ENCODE measurements at places on chromosomes 3 and 15.

DNA sequence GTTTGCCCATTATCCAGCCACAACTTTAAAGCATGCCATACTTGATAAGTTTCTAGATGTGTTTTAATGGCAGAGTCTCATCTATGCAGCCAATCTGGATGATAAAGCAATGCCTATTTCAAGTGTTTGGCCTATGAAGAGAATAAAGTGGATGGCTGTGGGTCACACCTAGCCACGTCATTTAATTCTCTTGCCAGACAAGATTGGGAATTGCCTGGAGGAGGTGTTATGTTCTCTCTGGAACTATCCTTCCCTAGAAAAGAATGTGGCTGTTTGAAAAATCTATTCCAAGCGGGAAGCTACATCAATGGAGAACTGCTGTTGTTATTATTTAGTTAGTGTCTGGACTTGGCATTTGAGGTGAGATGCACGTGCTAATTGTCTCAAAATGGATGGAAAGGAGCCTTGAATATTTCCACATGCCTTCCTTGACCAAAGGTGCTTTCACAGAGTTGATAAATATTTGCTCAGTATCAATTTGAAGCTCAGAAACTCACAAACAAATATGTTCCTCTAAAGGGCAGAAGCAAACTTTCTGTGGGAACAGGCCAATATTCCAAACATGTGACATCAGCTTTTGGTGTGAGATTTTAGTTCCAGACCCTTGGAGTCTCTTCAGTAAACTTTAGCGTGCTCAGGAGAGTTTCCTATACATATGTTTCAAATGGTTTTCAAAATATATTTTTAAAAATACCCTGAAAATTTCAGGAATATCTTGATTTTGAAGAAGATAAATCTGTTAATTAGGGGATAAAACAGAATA lies 510.6 kb upstream of the SGO1 start:
- no peak for DNase-seq

DNA sequence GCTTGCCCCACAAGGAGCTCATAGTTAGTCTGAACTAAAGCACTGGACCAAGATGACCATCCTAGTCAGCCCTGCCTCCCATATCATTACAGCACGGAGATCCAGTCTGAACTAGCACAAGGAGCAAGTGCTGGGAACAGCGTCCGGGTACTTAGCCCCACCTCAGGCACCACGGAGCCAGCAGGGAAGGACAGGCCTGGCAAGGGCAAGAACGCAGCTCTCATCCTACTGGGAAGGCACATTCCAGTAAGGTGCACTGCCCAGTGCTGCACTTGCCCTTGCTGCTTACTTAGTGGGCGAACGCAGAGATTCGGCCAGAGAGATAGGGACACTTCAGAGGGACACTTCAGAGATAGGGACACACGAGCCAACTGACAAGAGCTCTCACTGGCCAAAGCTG lies 27.6 kb downstream of the SEC61A1 start:
- no peak for DNase-seq

- DNase-seq: no peak
Observed at GRCh38 chr3:72587282-72587681, 261.0 kb downstream of the SHQ1 start.

- no peak for DNase-seq
Observed at GRCh38 chr3:185205865-185206264, 48.0 kb downstream of the EHHADH start.

DNA sequence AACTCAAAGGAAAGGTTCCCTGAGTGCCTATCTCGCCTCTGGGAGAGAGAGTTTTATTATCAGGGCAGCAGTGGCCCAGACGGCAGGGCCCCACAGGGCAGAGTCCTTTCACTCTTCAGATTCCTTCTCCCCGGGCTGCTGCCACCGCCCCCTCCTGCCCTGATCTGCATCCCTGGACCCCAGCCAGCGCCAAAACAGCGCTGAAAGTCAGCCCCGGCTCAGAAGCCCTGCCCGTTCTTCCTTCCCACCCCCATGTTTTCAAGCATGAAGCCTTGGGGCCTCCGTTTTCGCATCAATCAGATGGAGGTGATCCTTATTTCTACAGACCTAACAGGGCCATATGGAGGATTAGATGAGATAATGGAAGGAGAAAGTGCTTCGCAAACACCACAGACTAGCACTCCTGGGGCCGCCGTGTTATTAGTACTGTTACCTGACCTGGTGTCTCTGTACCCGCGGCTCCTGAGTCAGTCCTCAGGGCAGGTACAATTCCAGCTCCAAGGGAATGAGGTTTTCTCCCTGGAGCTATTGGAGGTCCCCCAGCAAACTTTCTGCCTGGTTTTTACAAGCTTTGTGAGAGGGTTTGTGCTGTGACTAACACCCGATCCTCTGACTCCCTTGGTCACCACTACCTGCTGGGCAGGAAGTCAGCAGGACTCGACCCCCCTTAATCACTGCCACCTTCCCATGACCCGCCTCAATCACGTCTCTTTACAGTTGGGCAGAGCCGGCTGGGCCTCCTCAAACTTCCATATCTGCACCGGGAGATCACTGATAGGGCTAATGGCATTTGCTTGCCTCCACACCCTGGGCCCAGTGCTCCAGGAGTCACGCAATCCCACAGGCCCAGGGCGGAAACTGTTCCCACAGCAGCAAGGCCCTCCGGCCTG lies 39.5 kb upstream of the TSEN2 start:
- DNase-seq: no peak

DNA sequence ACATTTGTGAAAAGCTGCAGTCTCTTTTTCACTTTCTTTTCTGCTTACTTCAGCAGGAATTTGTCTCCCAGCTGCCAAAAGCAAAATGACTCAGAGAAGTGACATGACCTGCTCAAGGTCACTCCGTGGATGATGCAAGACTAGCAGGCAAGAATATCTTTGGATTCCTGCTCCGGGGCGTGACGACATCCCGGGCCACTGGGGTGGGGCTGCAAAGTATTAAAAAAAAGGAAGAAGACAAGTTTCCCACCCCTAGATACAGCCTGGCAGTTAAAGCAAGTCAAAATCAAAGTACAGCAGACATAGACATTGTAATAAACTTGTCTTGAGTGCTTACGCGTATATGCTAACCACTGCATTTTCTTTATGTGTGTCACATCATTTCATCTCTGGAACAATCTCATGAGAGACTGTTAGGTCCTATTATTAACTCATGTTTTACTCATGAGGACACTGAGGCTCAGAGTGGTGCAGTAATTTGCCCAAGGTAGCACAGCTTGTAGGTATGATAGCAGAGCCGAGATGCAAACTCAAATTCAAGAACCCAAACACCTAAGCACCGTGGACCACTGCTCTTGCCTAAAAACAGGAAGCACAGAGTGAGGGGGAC lies 485.2 kb upstream of the PROK2 start:
- DNase-seq: peak; percentile 97

DNA sequence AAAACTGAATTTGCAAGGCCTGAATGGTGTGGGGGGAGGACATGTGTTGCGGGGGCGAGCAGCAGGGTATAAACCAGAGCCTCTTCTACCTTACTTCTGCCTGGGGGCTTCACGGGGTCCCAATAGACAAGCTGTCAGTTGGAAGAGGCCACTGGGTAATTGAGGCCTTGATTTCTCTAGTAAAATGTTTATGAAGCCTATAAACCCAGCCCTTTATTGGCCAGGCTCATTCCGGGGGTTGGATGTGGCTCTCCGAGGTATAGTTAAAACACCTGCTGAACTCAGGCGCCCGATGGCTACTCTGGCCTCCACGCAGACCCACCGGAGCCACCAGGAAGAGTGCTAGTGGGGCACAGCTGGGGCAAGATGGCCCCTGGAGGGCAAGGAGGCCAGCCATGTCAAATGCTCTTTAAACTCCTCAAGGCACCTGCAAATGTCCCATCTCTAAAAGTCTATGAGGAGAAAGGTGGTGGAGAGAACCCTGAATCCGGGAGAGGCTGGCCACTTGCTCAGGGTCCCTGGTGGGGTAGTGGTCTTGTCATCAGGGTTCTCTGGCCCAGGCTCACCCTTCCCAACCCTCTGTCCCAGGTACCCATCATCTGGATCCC lies 34.3 kb downstream of the IGDCC3 start:
- no peak for DNase-seq

DNA sequence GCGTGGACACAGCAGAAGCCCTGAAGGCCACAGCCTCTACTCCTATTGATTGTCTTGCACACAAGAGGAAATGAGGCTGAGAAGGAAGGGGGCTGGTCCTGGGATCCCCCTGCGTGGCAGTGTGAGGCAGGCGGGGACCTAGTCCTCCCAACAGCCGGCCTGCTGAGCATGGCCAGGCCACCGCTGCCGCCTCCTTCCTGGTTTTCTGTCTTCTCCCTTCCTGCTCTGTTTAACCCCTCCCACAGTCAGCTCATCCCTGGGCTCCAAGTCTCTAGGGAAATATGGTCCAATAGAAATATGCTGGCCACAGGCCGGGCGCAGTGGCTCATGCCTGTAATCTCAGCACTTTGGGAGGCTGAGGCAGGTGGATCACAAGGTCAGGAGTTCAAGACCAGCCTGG lies 42.1 kb upstream of the HES1 start:
- DNase-seq: no peak

GRCh38 chr3:81761904-81762580 lies 597 bp upstream of the GBE1 start:
- peak; percentile 33 for DNase-seq

- DNase-seq: no peak
Observed at GRCh38 chr3:130380398-130380797, 34.9 kb downstream of the COL6A5 start.

DNA sequence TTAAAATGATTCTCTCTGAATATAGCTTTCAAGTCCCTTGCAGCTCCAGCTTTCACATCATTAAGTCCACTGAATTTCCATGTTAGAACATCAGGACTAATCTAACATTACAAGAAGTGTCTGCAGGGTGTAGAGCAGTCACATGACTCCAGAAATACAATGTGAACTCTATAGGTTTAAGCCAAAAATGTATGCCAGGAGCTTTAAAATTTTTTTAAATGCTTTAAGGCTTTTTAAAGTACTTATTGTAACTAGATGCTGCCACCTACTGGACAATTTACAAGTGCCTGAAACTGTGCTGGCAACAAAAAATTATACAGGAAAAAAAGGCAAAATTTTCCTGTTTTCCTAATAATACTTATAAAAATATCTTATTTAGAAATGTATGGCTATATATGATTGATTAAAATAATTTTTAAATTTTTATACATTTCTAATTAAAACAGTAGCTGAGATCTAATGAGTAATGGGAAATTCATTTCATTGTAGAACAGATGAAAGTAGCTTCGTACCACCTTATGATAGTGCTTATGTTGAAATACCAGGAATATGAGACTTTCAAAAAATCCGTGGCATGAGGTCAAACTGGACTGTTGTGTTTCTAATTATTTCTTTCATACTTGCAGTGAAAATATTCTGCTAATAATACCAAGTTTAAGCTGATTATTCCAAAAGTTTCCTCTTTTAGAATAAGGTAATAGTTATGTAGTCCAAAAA lies 25.7 kb downstream of the FSIP1 start:
- DNase-seq: peak; percentile 86

DNA sequence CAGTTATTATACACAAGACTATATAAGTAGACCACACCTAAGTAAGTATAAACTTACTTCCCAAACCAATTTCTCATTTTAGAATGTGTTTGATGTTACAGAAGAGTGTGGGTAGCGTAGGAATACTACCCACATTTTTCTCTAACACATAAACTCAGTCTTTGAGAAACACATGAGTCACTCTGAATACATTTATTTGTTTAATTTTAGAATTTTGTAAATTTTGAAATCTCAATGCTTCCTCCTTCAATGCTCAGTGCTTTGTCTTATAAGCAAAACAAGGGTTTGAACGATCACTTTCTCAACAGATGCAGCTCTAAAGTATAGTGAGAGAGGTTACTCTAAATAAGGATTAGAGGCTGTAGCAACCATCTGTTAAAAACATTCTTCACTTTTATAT lies 700.8 kb downstream of the SI start:
- no peak for DNase-seq

GRCh38 chr3:28768439-28768838 lies 419.8 kb upstream of the AZI2 start:
- DNase-seq: no peak

GRCh38 chr3:11632564-11632963 lies 11.2 kb downstream of the VGLL4 start:
- DNase-seq: no peak

DNA sequence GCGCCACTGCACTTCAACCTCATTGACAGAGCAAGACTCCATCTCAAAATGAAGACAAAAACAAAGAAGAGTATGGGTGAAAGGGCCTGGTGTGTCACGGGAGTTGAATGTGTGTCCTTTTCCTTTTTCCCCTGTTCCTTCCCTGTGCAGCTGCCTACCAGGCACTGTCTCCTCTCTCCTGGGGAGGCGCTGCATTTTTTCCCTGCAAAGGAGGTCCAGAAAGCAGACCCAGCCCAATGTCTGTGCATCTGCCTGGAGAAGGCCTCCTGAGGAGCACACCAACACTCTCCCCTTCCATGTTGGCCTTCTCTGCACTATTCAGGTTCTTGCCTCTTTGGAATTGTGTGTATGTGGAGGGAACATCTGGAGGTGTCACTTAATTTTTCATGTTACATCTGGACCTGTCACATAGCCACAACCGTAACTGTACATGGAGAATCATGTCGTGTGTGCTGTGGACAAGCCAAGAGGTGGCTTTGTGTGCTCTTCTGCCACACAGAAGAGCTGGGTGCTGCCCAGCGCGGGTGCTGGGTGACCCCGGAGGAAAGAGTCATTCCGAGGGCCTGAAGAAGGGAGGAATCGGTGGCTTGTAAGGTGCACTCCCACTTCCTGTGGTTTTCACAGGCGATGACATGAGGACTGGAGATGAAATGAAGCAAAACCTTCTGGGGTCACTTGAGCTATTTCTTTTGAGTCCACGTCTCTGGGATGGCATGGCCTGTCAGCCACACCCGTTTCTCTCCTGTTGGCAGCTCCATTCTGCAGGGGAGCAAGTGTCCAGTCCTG lies 46.5 kb upstream of the CGNL1 start:
- no peak for DNase-seq

DNA sequence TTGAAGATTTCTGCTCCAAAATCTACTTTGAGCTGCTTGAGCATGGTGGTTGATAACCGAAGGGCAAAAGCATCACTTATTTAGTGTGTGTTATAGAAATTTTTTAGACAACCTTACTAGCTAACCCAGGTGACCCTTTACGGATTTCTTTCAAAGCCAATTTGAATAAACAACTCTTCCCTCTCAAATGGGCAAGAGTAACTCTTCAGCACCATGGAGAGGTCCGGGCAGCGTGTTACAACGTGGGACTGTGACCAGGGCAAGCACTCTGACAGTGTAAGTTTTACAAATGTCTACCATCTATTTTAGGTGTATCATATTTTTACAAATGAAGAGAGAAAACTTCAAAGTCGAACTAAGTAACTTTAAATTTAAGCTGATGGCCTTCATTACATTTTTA lies 471.8 kb downstream of the MFSD1 start:
- DNase-seq: peak; percentile 70

DNA sequence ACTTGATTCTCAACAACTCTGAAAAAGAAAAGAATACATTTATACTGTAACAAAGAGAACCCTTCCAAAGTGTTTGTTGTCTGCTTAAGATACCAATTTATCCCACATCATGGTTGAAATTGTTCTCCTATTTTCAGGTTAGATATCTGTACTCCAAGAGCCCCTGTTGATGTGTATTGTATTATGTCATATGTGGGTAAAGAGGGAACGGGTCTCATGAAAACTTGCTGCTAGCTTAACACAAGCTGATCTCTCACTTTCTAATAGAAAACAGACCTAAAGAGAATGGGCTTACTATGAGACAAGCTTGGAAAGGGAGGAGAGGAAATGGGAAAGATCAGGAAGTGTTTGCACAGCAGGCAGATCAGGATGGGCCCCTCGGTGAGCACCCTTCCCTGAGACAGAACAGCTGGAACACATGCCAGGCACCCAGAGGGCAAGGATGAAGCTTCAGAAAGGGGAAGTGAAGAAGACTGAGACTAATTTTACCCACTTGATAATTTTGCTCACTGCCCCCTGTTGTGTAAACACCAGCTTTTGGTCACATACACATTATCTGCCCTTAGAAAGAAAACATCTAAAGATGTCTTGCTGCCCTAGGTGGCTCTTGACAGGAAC lies 747.9 kb upstream of the CCDC54 start:
- no peak for DNase-seq
